Activated T-cell treated with anti-CD3 and anti-CD28 coated beads for 24 hours (primary cell): ENCODE measurements at places on chromosomes 6 and 20.
A peak's percentile ranks its signal among the peaks of the same experiment; 100 is the strongest.

GRCh38 chr20:38864662-38865061 is 59.2 kb downstream of the PPP1R16B start:
- DNase-seq: no peak

GRCh38 chr6:69279805-69280204 is 517.0 kb downstream of the LMBRD1 start:
- DNase-seq: no peak

DNA sequence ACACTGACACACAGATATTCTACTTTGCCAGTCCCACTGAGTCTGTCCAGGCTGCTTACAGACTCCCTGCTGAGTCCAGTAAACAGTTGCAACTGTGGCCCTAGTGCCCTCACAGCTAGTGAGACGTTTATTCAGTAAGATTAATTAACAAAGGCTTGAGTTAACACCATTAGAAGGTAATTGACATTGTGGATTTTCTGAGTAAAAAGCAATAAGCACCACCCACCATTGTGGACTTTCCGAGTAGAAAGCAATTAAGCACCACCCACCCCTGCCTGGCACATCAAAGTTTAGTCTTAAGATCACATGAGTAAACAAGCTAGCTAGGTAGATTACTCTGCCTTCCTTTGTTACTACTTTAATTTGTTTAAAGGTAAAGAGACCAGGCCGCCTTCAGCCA is 408.6 kb upstream of the IMPG1 start:
- DNase-seq: no peak

DNA sequence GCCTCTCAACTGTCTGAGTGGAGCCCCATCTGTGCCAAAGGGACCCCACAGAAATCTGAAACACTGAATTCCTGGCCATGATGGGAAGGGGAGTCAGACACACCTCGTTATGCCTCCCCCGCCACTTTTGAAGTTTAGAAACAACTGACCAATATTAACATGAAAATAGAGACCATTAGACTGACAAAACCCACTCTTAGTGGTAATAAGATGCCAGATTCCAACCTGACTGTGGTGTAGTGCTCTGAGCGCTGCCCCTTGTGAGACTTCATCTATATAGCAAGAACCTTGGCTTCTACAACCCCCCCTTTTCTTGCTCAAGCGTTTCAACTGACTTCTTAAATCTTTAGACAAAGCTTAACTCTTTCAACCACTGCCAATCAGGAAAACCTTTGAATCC is 46.1 kb upstream of the UNC93A start:
- DNase-seq: no peak

- no peak for DNase-seq
These were observed 384.5 kb upstream of the HSF2 start for GRCh38 chr6:122014961-122015360.

DNA sequence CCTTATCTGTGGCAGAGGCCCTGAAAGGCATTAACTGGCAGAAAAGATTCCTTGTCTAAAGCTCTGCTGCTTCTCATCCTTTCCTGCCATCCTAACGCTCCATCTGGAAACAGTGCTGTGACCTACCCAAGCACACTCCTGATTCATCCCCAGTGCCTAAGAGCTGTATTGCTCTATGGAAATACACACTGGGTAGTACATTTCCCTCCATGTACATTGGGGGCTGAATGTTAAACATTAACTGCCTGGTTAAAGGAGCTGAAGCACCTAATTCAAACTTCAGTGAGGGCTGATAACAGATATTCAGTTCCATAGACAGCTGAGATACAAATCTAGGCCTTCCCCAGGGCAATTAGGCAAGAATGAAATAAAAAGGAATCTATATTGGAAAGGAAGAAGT is 36.7 kb upstream of the GMPR start:
- no peak for DNase-seq

DNA sequence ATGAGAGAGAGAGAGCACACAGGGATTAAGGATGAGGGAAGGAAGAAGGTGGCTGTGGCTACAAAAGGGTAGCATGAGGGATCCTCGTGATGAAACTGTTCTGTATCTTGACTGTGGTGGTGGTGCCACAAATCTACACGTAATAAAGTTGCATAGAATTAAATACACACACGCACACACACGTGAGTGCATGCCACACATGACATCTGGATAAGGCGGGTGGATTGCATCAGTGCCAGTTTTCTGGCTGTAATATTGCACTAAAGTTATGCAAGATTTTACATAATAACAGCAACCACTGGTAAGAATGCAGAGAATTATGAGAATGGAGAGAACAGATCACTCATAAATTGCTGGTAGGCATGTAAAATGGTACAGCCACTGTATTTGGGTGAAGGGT is 16.9 kb upstream of the STK35 start:
- no peak for DNase-seq

DNA sequence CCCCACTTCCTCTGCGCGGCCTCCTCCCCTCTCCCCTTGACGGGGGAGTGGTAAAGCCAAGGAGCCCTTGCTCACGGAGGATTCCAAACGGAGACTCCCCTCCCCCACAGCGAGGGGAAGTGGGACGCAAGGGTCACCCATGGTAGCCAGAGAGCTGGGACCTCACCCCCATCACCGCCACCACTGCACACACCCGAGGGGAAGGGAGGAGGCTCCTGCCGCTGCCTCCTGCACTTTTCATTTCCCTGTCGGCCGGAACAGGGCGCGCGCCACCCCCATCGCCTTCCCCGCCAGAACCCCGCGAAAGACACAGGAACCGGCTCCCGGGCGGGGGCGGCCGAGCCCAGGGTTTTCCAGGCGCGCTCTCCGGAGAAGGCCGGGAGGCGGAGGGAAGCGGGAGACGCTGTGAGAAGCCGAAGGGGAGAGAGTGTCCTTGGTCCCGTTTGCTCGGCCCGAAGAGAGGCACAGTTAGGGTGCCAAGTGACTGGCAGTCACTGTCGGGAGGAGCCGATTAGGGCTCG is 789 bp downstream of the CCND3 start:
- no peak for DNase-seq

DNA sequence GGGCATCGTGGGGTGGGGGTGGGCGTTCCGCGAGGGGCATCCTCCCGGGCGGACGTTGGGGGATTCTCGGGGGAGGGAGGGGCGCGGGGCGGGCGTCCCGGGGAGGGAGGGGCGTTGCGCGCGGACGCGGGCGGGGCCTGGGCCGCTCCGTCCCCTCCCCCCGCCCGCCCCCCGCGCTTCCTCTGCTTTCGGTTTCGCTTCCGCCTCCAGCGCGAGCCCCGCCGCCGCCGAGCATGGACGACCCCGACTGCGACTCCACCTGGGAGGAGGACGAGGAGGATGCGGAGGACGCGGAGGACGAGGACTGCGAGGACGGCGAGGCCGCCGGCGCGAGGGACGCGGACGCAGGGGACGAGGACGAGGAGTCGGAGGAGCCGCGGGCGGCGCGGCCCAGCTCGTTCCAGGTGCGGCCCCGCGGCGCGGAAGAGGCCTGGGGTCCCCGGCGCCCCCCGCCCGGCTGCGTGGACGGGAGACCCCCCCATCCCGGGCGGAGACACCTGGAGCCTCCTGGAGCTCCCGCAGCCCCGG is at the start of gene OGFR:
TSS of gene OGFR (plus strand) at position 209 of the 528 bp plus-strand sequence. CDS start at position 234, 25 bp downstream.
- peak; percentile 56 for DNase-seq

- DNase-seq: no peak
These were observed 475.2 kb upstream of the MARCKS start for GRCh38 chr6:113381959-113382358.

- peak; percentile 64 for DNase-seq
These were observed 14.9 kb upstream of the PPARD start for GRCh38 chr6:35327349-35328027.

- no peak for DNase-seq
These were observed 683 bp downstream of the ATF6B start for GRCh38 chr6:32127409-32127716.

GRCh38 chr6:6583836-6584235 is 4.7 kb upstream of the LY86 start:
- DNase-seq: no peak

GRCh38 chr20:49983848-49984408 is 1.1 kb downstream of the SNAI1 start:
- DNase-seq: no peak

GRCh38 chr6:31158863-31159855 is 770 bp downstream of the TCF19 start:
- peak; percentile 16 for DNase-seq

DNA sequence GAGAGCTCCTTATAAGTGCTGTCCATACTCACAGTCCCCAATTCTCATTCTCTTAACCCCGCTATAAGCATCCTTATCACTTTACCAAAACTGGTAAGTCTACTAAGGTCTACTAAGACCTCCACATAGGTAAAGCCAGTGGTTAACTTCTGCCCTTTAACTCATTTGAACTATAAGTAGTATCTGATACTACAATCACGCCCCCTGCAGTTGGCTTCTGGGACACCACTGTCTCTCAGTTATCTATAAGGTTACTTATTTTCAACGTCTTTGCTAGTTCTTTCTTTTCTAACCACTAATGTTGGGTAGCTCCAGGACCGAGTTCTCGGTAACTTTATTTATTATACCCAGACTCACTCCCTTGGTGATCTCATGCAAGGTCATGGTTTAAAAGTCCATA is 142.6 kb downstream of the ARHGAP18 start:
- peak; percentile 28 for DNase-seq

GRCh38 chr20:17558941-17559304 is 11.0 kb upstream of the DSTN start:
- DNase-seq: no peak

GRCh38 chr20:16005021-16005914 is 568.0 kb downstream of the KIF16B start:
- DNase-seq: no peak

- no peak for DNase-seq
These were observed 1.3 kb downstream of the OXT start for GRCh38 chr20:3072530-3073250.

GRCh38 chr20:1299522-1299921 is 29.4 kb downstream of the SDCBP2 start:
- DNase-seq: no peak

DNA sequence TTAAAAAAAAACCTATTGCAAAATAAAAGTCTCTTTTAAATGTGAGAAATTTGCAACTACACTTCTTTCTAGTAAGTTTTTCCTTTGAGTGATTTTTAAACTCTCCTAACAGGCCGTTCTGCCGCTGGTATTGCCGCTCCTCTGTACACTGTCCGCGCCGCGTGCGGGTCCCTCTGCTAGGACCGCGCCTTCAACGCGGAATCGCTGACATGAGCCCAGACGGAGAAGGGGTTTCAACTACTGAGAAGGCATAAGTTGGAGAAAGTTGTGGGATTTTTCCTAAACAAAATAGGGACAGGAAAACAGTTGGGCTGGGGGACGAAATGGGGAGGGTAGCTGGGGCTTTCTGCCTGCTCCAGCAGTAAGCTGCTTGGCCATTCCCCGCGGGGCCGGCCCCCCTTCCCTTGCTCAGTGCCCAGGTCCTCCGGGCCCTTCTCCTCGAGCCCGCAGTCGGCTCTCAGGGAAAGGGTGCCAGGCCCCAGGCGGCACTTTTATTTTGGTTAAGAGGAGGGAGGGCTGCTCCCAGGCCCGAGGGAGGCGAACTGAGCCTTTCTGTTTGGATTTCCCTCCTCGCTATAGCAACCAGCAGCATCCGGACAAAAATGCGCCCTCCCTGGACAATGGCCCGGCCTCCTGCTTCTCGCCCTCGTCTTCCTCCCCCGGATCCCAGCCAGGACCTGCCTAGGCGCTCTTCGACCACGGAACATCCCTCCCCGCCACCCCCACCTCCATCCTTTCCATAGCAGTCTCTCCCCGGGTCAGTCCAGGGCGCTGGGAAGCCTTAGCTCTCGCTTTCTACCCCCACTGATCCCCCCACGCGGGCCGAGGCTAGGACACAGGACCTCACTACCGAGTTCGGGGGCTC is 6.8 kb upstream of the POU3F2 start:
- no peak for DNase-seq

DNA sequence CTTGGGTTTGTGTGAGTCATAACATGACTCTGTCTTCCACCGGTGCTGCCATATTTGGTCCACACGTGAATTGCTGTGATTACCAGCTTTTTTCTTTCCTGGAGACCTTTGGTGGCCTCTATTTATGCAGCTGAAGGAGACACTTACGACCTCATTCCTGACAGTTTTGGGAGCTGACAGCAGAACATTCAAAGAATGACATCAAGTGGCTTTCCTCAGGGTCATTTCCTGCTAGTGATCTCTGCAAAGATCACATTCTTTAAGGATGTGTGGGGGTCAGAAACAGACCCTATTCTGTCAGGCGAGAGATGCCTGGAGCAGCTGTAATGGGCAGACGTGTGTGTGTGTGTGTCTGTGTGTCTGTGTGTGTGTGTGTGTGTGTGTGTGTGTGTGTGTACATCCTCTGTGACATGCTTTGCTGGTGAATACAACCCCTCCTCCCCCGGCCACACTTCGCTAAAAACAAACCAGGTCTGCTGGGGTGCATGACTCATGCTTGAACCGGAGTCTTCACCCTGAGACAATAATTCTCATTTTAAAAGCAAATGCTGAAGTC is 115.6 kb downstream of the TMEM170B start:
- peak; percentile 14 for DNase-seq

DNA sequence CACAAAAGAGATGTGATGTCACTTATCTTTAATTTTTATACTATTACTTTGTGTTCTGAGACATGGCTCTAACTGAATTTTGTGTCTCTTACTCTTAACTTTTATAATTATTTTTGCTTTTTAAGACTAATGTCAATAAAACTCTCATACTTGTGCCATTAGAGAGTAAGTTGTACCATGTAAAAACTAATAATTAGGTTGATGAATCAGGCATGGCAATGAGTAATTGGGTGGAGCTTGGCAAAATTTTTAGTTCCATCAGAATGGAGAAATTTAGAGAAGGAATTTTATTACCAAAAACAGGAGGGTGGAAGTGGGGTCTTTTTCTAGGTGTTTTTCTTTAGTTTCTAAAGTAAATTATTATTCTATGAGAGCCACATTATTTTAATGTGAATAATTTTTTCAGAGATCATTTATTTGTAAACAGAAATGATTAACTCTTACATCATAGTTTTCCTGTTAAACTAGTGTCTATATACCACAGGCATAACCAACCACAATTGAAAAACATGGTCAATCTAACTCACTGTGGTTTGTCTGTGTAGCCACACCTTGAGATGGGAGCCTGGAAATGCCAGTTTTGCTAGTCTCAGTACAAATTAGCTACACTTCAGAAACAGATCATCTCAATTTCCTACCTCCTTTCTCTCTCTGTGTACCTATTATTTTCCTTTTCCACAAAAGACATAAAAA is 51.8 kb downstream of the ELOVL4 start:
- DNase-seq: no peak

GRCh38 chr6:166929542-166930189 is 26.7 kb downstream of the RNASET2 start:
- no peak for DNase-seq

DNA sequence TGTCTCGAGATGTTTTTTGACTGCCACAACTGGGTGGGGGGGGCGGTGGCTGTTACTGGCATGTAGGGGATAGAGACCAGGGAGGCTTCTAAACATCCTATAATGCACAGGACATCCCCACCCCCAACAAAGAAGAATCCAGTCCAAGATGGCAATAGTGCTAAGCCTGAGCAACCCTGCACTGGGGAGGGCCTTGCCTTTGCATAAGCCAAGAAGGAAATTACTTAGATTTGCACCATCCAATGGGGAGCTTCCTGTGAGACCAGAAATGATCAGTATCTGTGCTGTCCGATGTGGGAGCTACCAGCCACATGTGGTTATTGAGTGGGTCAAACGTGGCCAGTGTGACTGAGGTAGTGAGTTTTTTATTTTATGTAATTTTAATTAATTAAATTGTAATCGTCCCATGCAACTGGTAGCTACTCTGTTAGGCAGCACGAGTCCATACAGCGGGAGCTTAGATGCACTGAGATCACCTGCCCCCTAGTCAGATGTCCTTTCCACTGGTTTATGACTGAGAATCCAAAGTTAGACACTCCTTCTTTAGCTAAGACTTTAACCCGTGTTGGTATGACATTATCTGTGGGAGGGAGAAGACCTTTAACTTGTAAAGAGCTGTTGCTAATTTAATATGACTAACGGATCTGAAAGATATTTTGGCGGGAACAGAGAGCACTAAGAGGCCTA is 97.4 kb upstream of the NEDD9 start:
- DNase-seq: no peak
